ENCODE measurements at places on chromosomes 11 and 22. TPM values are rescaled to one million over a fixed set of nuclear protein-coding genes. Genes with fewer than 3 reads are reported as not detected.

The KRTAP5-8 gene
- total RNA-seq, result 0.32 TPM

The MS4A6E gene
- not detected for total RNA-seq

The SLC22A6 gene
- not detected for total RNA-seq

The IL10RA gene
- 3.8 TPM for total RNA-seq

The CATSPER1 gene
- total RNA-seq, result not detected

The RAD9A gene
- total RNA-seq, result 15.3 TPM
